ENCODE measurements at places on chromosomes 4 and X. TPM values are rescaled to one million over a fixed set of nuclear protein-coding genes. Genes with fewer than 3 reads are reported as not detected.

The SERTM2 gene
- total RNA-seq, result not detected

DNA sequence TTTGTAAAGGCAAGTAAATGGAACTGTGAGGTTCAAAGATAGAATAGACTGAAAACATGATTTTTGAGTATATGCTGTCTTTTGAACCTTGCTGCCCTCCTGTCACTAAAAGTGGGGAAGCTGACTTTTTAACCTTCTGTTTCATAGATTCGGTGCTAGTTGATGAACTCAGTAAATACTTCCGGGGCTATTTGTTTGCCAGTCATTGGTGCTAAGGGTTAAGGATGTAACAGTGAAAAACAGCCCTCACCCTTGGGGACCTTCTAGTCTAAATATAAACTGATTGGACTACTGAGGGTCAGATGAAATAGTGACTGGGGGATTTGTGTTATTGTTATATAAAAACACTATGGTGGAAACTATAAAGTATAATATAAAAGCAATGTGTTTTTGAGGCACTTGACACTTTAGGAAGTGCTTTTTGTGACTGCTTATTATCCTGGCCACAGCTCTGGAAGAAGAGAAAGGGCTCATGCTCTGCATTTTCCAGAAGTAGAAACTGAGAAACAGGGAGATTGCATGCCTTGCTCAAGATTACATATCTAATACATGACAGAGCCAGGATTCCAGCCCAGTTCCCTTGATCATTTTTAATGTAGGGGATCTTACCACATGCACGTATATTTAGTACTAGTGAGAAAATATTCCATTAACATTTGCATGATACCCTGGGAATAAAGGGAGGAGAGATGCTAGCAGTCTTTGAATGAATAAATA, 3.9 kb downstream of the BST1 start:
- H3K4me1 ChIP-seq, result no peaks in the 10 kb centered on the region
- no peaks in the 10 kb centered on the region for H3K36me3 ChIP-seq
- no peak overlapping the region for H3K27ac ChIP-seq
- H3K27me3 ChIP-seq, result no peaks in the 10 kb centered on the region

- no peak overlapping the region for H3K27ac ChIP-seq
- no peak for DNase-seq
- no peak overlapping the region for H3K4me3 ChIP-seq
- H3K36me3 ChIP-seq, result no peaks in the 10 kb centered on the region
Observed at GRCh38 chr4:11297627-11298026, 131.1 kb downstream of the HS3ST1 start.

- no peak overlapping the region for H3K4me3 ChIP-seq
- H3K36me3 ChIP-seq, result no peaks in the 10 kb centered on the region
- no peaks in the 10 kb centered on the region for H3K27me3 ChIP-seq
- H3K4me1 ChIP-seq, result no peaks in the 10 kb centered on the region
- no peak overlapping the region for H3K27ac ChIP-seq
Observed at GRCh38 chrX:103565752-103566151, 19.6 kb upstream of the TCEAL4 start.

- H3K27ac ChIP-seq, result no peak overlapping the region
- no peak overlapping the region for H3K4me3 ChIP-seq
- H3K27me3 ChIP-seq, result no peaks in the 10 kb centered on the region
- no peak for DNase-seq
- no peaks in the 10 kb centered on the region for H3K4me1 ChIP-seq
Observed at GRCh38 chrX:30468471-30468870, 109.1 kb downstream of the TASL start.

The FRMD7 gene
- total RNA-seq, result not detected

The AMTN gene
- total RNA-seq, result not detected
